ENCODE measurements at places on chromosomes 1 and 21. TPM values are rescaled to one million over a fixed set of nuclear protein-coding genes. Genes with fewer than 3 reads are reported as not detected.

DNA sequence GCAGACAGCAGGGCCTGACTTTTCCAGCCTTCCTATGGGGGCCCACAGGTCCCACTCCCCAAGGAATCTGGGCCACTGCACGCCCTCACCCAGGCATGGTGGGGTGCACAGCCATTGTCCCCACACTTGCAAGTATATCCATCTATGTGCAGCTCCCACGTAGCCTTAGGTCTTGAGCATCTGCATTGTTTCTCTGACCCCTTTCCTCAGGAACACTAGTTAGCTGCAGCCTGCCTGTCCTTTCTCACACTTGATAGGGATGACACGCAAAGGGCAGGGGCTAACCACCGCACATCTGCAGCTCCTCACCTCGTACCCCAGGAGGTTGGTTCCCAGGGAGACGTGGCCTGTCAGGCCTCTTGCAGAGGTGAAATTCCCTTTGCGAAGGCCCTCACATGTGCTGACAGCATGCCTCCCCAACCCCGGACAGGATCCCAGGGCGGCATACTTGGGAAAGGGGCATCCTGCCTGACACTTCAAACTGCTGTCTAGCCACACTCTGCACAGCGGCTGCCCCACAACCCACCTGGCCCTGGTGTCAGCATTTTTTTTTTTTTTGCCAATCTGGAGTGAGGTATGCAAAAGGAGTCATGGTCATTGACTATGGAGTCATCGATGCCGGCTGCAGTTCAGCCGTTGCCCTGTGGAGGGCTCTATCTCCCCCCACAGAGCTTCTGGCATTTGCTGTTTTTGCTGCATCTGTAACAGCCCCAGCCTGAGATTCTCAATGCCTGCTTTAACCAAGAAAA, 5.0 kb downstream of the JMJD4 start:
- peak; percentile 78 for DNase-seq

DNA sequence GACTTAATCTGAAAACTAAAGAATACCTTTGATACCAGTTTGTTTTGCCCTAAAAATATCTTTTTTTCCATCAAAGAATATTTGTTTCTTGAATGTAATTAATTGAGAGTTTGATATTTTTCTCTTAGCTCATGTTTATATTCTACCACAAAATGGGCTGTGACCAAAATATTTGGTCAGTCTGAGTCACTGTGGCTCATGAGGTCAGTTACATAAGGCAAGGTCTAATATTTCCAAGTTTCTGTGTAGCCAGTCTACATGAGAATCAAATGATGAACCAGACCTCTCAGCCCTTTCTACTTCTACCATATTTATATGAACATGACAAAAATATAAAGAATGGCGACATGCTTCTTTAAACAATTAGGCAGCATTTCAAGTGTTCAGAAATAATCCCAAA, 83.0 kb upstream of the IVNS1ABP start:
- no peak for DNase-seq

The SPRR2A gene
- not detected for total RNA-seq

The OR10Z1 gene
- not detected for total RNA-seq

The FCRL1 gene
- 0.29 TPM for total RNA-seq

DNA sequence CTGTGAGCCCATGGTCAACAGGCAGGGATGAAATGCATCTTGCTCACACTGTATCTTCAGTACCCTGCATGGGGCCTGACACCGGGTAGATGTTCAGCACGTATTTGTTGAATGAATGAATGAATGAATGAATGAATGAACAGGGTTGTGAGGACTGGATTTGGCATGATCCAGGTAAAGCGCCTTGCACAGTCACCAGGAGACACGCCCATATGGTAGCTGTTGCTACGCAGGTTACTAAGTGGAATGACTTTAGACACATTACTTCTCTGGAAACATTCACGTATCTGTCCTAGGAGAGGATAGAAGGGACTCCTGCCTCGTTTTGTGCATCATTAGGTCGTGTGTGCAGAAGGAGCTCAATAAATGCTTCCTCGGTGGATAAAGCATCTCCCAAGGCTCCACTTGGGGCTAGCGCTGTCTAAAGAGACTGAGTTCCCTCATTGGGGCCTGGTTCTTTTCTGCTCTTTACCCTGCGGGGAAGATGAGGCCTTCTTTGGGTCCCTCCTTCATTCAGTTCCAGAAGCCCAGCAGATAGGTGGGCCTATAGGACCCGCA, 54.2 kb downstream of the NDUFS5 start:
- DNase-seq: peak; percentile 12

The ADSS2 gene
- total RNA-seq: 31.8 TPM

The PFDN2 gene
- total RNA-seq: 35.8 TPM

- no peak for DNase-seq
These were observed 202.2 kb downstream of the LBR start for GRCh38 chr1:225225681-225226080.

The BARHL2 gene
- not detected for total RNA-seq

- DNase-seq: peak; percentile 41
These were observed 137.6 kb upstream of the RUNX3 start for GRCh38 chr1:25067518-25068251.

The VWA5B1 gene
- not detected for total RNA-seq

GRCh38 chr1:223765036-223765718, 52.8 kb downstream of the CAPN2 start:
- no peak for DNase-seq

The TRIM45 gene
- 3.9 TPM for total RNA-seq

DNA sequence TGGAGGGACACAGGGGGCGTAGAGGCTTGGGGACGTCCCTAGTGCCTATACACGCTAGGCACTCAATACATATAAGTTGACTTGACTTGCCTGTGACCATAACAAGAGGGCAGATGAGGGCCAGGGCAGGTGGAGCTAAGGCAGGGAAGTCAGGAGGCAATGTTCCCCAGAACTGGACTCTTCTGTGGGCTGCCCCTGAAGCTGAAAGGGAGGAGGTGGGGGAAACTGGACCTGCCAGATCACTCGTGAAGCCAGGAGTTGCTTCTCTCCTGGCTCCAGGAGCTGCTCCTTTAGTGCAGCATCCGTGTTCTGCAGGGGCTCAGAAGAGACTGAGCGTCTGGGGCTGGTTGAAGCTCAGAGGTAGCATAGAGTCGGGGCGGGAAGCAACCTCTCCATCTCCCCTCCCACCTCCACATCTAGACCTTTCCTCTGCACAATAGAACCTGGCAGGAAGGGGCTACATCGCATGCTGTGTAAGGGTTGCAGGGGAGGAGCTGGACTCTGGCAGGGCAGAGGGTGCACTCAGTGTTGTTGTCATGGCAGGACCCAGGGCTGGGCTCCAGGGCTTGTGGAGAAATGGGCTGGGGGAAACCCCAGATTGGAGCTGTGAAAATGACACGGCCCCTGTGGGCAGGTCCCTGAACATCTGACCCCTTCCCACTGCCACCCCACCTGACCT, 2.9 kb upstream of the SEMA4A start:
- no peak for DNase-seq

- DNase-seq: no peak
These were observed 1.2 kb downstream of the TMEM234 start for GRCh38 chr1:32220746-32221580.

DNA sequence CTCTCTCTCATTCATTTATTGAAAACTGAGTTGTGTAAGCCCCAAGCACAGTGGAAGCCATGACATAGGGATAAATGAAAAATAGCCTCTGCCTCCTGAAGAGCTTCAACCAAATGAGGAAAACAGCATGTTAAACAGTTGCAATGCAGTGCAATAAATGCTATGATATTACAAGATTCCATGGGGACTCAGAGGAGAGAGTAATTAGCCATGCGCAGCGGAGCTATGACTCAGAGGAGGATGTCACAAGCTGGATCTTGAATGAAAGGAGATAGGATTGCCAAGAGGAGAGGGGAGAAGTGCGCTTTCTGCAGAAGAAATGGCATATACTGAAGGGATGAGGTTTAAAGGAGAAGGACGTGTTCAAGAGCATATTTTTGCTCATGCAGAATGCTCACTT, 231.3 kb upstream of the PLXNA2 start:
- DNase-seq: no peak

GRCh38 chr21:35168735-35169134, 119.6 kb upstream of the RUNX1 start:
- no peak for DNase-seq

- no peak for DNase-seq
These were observed 149.0 kb downstream of the ATP6V1G3 start for GRCh38 chr1:198391393-198392020.

DNA sequence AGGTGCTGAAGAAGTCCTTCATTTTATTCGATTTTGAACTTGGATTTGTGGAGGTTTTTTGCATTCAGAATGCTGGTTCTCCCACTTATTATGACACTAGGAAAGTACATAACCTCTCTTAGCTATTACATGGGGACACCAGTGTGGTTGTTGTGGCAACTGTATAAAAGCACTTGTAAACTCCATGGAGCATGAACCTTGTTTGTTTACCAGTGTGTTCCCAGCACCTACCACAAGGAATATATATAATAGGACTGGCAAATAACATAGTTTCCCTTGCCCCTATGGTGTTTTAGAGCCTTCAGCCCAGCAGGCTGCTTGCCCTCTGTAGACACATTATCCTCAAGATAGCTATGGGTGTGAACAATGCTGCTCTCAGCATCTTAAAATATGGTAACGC, 43.1 kb downstream of the RASSF5 start:
- no peak for DNase-seq

DNA sequence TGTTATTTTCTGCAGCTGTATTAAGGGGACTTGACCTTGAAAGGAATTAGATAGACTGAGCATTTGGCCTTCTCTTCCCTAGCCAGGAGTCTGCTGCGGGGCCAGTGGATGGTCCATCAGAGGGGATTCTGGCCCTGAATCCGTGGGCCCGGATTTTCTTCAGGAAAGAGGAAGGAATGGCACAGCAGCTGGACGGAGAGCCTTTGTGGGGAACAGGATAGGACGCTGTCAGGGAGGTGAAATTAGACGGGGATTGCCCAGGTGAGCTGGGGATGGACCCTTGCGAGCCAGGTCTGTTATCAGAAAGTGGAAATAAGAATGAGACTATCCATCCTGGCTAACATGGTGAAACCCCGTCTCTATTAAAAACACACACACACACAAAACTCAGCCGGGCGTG, 1.7 kb upstream of the C2CD2 start:
- DNase-seq: peak; percentile 52

The RPE65 gene
- total RNA-seq: not detected

- DNase-seq: no peak
These were observed 5.8 kb upstream of the GTF2B start for GRCh38 chr1:88897070-88897730.

GRCh38 chr1:112743174-112744008, 28.3 kb upstream of the PPM1J start:
- no peak for DNase-seq

GRCh38 chr1:215794156-215794555, 227.1 kb downstream of the KCTD3 start:
- no peak for DNase-seq

The GSTM1 gene
- not detected for total RNA-seq

DNA sequence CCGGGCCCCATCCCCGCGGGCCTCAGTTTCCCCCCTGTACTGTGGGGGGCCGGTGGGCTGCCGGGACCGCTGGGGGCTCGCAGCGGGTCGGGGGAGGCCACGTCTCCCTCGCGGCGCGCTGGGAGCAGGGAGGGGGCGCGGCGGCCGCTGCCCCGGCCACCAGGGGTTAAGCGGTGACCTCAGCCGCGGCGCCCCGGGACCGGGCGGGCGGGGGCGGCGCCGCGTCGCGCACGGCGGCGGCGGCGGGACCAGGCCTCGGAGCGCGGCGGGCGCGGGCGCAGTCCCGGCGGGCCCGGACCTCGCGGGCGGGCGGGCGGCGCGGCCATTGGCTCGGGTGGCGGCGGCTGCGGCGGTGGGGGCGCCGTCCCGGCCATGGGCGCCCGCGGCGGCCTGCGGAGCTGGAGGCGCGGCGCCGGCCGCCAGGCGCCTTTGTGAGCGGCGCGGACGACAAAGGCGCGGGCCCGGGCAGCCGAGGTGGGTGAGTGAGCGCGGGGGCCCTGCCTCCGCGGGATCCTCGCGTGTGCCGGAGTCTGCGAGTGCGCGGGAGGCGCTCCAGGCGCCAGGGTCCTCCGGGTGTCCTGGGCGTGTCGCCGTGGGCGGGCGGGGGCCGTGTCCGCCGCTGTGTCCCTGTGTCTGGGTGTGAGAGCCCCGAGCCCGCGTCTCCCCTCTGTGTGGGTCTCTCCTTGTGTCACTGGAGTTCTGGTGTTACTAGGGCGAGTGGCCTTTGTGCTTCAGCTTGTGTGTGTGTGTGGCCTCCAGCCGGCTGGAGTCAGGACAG, at the start of gene ARHGEF10L:
ARHGEF10L (plus strand) TSS at position 222 of the 778 bp plus-strand sequence. CDS start 40,898 bp downstream, outside the sequence.
- DNase-seq: no peak

The TMEM69 gene
- total RNA-seq: 12.6 TPM

The RNU1-4 gene
- 18,986 TPM for total RNA-seq

DNA sequence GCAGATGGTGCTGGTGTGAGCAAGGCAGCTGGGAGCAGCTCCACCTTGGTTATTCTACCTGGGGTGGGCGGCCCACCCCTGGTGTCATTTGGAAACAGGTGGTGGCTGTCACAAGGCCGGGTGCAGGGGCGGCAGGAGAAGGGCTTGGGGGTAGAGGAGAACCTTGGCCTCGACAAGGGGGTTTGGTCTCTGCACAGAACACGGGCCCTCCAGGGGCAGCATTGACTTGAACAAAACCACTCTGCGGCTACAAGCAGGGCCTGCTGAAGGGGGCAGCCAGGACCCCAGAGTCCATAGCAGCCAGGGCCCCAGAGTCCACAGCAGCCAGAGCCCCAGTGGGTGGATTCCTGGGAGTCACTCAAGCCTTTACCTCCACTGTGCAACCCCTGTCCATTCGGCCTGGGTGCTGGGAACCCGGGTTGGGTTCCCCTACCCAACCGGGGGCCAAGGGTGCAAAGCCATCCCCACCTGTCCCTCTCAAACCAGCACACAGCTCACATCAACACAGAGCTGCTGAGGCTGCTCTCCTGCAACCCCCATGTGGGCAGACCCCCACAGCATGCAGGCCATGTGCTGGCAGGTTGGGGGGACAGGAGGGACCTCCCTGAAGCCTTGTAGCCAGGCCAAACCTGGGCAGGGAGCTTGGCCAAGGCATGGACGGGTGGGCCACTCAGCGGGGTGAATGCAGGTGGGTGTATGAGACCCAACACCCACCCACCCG, 7.7 kb downstream of the TRIM11 start:
- DNase-seq: no peak

The WDR64 gene
- not detected for total RNA-seq

- no peak for DNase-seq
These were observed 12.0 kb upstream of the SYT14 start for GRCh38 chr1:209926045-209926444.

DNA sequence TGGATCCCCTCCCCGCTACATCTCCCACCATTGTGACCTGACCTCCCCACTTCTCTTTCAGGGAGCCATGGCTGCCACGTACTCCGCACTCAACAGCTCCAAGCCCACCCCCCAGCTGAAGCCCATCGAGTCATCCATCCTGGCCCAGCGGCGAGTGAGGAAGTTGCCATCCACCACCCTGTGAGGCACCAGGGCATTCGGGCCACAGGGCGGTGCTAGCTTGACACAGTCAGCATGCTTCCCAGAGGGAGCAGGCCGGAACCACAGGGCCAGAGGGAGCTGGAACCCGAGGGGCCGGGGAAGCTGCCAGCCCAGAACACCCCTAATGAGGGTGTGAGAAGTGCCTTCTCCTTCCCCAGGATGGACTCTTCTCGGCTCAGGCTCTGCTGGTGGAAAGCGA, 44.5 kb downstream of the RPS6KA1 start:
- DNase-seq: peak; percentile 75

Measured in posterior vena cava (tissue), 2 donors.